ENCODE measurements at places on chromosomes 7 and 10. TPM values are rescaled to one million over a fixed set of nuclear protein-coding genes. Genes with fewer than 3 reads are reported as not detected.

DNA sequence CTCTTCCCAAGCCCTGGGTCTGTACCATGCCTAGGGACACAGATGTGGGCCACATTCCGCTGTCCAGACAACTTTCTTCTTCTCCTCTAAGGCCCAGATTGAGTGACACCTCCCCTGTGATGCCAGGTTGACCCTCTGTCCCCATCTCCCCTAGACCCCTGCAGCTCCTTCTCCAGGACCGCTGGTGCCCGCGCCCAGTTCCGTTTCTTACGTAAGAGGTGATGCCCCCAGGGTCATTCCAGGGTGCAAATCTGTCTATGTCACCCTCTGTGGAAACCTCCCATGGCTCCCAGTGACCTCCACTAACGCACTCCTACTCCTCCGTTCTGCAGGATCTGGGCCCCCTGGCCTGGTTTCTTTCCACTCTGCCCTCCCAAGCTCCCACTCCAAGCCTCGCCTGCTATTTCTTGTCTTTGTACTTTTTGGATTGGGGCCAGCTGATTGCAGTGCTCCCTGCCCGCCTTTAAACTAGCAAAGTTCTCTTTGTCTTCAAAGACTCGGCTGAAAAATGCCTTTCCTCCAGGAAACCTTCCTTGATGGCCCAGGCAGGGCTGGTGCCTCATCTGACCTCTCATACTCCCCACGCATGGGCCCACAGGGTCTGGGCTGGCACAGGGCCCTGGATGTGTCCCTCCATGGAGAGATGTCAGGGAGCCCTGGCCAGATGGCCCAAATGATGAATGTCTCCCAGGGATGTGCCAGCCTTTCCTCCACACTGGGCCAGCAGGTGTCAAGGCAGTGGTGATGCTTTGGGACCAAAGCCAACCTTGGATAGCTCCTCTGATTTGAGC, 21.3 kb upstream of the ELN start:
- no peaks in the 10 kb centered on the region for H3K27me3 ChIP-seq
- no peak overlapping the region for H3K4me3 ChIP-seq
- H3K36me3 ChIP-seq = no peaks in the 10 kb centered on the region
- no peak overlapping the region for H3K27ac ChIP-seq
- no peak for DNase-seq

- no peaks in the 10 kb centered on the region for H3K36me3 ChIP-seq
- no peak overlapping the region for H3K4me3 ChIP-seq
- no peaks in the 10 kb centered on the region for H3K27me3 ChIP-seq
- no peak overlapping the region for H3K27ac ChIP-seq
Observed at GRCh38 chr10:90587081-90587491, 270.8 kb downstream of the HTR7 start.

GRCh38 chr7:30984359-30985107, 20.8 kb downstream of the GHRHR start:
- no peaks in the 10 kb centered on the region for H3K36me3 ChIP-seq
- H3K27me3 ChIP-seq = peaks cover 8% of the 10 kb centered on the region
- H3K27ac ChIP-seq = no peak overlapping the region
- peaks cover 17% of the 10 kb centered on the region for H3K4me1 ChIP-seq
- no peak overlapping the region for H3K4me3 ChIP-seq
- no peak for DNase-seq

DNA sequence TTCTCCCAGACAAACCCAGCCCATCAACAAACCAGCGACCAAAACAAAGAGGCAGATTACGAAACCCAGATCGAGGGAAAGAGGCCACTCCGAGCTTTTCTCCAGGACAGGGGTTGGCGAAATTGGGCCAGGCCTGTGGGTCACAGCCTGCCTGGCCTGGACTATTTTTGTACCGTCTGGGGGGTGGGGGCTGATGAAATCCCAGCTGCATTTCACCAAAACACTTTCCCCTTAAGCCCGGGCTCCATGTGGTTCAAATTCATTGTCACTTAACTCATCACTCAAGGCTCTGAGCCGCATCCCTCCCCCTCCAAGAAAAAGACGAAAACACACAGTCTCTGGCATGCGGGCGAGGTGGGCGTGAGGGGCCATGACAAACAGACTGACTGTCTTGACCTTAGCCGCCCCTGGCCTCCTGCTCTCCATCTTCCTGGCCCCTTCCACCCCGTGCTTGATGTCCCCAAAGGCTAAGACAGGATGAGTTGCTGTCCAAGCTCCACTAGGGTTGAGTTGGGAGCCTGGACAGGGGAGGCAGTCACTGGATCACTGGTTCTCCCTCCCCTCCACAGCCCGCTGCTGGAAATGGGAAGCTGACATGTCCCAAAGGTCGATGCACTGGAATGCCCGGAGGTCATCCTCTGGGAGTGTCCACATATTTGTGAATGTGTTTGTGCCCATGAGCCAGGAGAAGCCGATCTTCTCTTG, 19.2 kb downstream of the TMEM270 start:
- H3K27me3 ChIP-seq = peaks cover 3% of the 10 kb centered on the region
- H3K36me3 ChIP-seq = no peaks in the 10 kb centered on the region
- H3K4me3 ChIP-seq = no peak overlapping the region
- no peaks in the 10 kb centered on the region for H3K4me1 ChIP-seq
- no peak for DNase-seq

DNA sequence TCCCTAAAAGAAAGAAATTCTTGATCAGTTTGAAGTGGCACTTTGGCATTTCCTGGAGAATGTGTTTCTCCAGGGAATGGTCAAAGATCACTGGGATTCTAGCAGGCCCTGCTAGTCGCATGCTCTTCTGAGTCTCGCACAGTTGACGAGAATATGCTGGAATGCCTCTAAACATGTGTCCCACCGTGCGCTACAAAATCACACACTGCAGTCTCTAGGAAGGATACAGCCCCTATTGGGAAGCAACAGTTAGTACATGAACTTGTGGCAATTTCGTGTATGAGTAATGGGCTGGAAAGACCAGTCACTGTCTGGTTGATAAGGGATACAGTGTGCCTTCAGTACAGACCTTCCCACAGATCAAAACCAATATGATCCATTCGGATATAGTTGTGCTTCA, 257.9 kb downstream of the PRPF18 start:
- no peak overlapping the region for H3K4me3 ChIP-seq
- H3K4me1 ChIP-seq = peaks cover 7% of the 10 kb centered on the region
- DNase-seq = no peak
- no peak overlapping the region for H3K27ac ChIP-seq

The RNF32 gene
- total RNA-seq = not detected

GRCh38 chr7:11294218-11294617, 320.5 kb downstream of the PHF14 start:
- no peak for DNase-seq
- H3K27ac ChIP-seq = no peak overlapping the region
- no peaks in the 10 kb centered on the region for H3K4me1 ChIP-seq
- no peaks in the 10 kb centered on the region for H3K36me3 ChIP-seq

DNA sequence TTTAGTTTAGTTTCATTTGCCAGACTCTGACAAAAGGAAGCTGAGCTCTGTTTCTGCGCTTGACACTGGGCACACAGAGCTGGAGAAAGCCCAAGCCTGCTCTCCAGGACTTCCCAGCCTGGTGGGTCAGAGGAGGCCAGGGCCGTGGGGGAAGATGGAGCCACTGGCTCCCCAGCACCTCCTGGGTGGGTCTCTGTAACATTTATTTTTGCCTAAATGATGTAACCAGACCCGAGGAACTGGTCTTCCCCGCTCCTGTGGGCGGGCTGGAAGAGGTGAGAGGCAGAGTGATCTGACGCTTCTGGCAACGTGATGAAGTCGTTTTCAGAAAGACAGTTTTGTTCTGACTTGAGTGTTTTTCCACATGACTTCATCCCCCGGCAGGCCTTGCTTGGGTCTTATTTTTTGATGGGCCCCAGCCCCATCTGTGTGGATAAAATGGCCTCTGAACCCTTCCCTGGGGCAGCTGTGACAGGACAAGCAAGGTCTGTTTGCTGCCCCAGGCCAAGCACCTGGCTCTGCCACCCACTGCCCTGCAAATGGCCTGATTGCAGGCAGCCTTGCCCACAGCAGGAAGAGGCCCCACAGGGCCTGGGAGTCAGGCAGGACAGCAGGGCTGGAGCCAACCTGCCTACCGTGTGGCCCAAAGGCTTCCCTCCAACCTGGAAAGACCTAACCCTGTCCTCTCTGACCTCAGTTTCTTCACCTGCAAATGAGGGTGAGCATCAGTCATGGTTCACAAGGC, 304.9 kb upstream of the ZMIZ1 start:
- no peak for DNase-seq
- H3K4me3 ChIP-seq = no peak overlapping the region
- no peaks in the 10 kb centered on the region for H3K4me1 ChIP-seq
- H3K36me3 ChIP-seq = no peaks in the 10 kb centered on the region

GRCh38 chr10:91909117-91909677, at the start of gene FGFBP3:
FGFBP3 (minus strand) TSS chr10:91909486; CDS start chr10:91908969, 517 bp downstream.
- no peaks in the 10 kb centered on the region for H3K36me3 ChIP-seq
- H3K4me1 ChIP-seq = peaks cover 18% of the 10 kb centered on the region
- no peaks in the 10 kb centered on the region for H3K27me3 ChIP-seq
- H3K4me3 ChIP-seq = peak within 1 kb of the TSS; percentile 64

The FAM171A1 gene
- total RNA-seq = 2.6 TPM

GRCh38 chr10:42960991-42961795, 115.7 kb upstream of the RET start:
- no peaks in the 10 kb centered on the region for H3K36me3 ChIP-seq
- no peaks in the 10 kb centered on the region for H3K4me1 ChIP-seq
- no peak overlapping the region for H3K4me3 ChIP-seq
- DNase-seq = no peak
- H3K27me3 ChIP-seq = no peaks in the 10 kb centered on the region
- H3K27ac ChIP-seq = no peak overlapping the region

DNA sequence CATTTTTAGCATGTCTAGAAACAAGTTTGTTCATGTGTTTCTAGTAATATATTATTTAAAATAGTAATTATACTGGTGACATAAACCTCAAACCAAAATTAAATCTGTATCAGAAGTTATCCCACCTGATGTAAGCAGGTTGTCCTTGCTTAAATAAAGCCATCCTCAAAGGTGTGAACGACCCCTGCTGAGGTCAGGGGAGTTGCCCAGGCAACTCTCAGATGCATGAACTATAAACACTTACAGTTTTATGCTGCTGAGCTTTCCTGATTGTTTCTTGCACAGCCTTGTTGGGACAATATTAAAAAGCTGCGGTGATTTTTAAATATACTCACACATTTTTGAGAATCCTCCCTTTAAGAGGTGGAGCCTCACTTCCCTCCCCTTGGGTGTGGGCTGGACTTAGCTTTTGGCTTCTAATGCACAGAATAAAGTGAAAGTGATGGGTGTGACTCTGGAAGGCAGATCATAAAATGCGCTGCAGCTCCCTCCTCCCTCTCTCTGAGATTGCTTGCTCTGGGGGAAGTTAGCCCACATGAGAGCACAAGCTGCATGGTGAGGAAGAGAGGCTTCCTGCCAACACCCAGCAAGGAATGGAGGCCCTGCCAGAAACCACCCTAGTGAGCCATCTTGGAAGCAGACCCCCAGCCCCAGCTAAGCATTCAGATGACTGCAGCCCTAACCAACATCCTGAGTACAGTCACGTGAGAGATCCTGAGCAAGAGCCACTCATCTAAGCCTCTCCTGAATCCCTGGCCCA, 152.7 kb downstream of the SKIDA1 start:
- H3K27ac ChIP-seq = no peak overlapping the region
- peaks cover 11% of the 10 kb centered on the region for H3K4me1 ChIP-seq
- no peak overlapping the region for H3K4me3 ChIP-seq
- H3K27me3 ChIP-seq = no peaks in the 10 kb centered on the region
- H3K36me3 ChIP-seq = no peaks in the 10 kb centered on the region

DNA sequence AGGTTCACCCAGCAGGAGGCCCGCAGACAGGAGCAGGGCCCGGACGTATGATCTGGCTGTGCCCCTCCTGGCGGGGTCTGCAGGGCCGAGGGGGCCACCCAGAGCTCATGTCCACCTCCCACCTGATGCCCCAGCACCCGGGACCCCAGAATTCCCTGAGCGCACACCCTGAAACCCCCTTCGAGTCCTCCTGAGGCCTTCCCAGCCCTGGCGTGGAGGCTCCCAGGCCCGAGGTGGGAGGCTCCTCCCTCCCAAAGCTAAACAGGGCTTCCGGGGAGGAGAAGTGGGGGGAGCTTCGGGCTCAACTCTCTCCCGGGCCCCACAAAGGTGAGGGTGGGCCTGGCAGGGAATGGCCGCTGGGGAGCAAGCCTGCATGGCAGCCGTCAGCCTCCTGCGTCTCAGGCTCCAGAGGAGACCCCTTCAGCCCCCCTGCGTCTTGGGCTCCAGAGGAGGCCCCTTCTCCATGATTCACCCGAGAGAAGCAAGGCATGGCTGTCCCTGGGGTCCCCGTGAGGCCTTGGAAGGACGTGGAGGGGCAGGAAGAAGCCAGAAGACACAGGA, 30.2 kb downstream of the MICALL2 start:
- no peaks in the 10 kb centered on the region for H3K36me3 ChIP-seq
- no peak overlapping the region for H3K27ac ChIP-seq
- no peak overlapping the region for H3K4me3 ChIP-seq
- no peak for DNase-seq
- H3K4me1 ChIP-seq = peaks cover 9% of the 10 kb centered on the region

- no peak overlapping the region for H3K27ac ChIP-seq
- no peak for DNase-seq
- no peak overlapping the region for H3K4me3 ChIP-seq
- H3K36me3 ChIP-seq = peaks cover 7% of the 10 kb centered on the region
Observed at GRCh38 chr10:7350541-7351195, 60.2 kb downstream of the SFMBT2 start.

- no peak overlapping the region for H3K27ac ChIP-seq
- H3K4me1 ChIP-seq = no peaks in the 10 kb centered on the region
- DNase-seq = no peak
- no peaks in the 10 kb centered on the region for H3K27me3 ChIP-seq
- H3K4me3 ChIP-seq = no peak overlapping the region
- no peaks in the 10 kb centered on the region for H3K36me3 ChIP-seq
Observed at GRCh38 chr7:25062380-25062779, 62.7 kb downstream of the CYCS start.

The VWC2 gene
- total RNA-seq = not detected

The VWDE gene
- 1.5 TPM for total RNA-seq

DNA sequence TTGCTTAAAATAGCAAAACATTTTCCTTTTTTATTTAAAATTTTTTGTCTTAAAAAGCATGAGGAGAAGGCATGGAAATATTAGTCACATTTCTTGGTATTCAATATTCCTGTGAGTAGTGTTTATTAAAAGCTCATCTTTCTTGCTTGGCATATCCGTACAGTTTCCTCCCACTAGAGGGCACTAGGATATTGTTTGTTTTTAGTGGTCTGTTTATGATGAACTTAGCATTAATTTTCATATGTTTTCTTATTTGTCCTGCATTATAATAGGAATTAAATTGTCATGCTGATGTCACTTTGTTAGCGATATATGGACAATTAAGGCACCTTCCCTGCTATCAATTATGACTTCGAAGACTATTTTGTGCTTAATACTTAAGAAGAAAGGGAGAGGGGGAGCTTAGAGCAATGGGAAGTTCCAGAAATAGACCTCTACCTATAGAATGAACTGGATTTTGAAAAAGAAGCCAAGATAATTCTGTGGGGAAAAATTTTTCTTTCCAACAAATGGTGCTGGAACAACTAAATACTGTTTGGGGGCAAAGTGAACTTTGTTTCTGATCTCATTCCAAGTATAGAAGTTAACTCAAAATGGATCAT, 91.0 kb upstream of the STRIP2 start:
- no peaks in the 10 kb centered on the region for H3K4me1 ChIP-seq
- H3K27ac ChIP-seq = no peak overlapping the region
- no peak overlapping the region for H3K4me3 ChIP-seq
- H3K27me3 ChIP-seq = no peaks in the 10 kb centered on the region
- DNase-seq = peak; percentile 59
- H3K36me3 ChIP-seq = no peaks in the 10 kb centered on the region

Data from CD4-positive, alpha-beta T cell (primary cell).